ENCODE measurements at places on chromosomes 13 and 19. TPM values are rescaled to one million over a fixed set of nuclear protein-coding genes. Genes with fewer than 3 reads are reported as not detected.

- H3K4me3 ChIP-seq = no peak overlapping the region
- H3K36me3 ChIP-seq = no peaks in the 10 kb centered on the region
- no peak overlapping the region for H3K27ac ChIP-seq
- no peaks in the 10 kb centered on the region for H3K27me3 ChIP-seq
Measured at GRCh38 chr19:30886222-30886621, 463.0 kb downstream of the TSHZ3 start.

DNA sequence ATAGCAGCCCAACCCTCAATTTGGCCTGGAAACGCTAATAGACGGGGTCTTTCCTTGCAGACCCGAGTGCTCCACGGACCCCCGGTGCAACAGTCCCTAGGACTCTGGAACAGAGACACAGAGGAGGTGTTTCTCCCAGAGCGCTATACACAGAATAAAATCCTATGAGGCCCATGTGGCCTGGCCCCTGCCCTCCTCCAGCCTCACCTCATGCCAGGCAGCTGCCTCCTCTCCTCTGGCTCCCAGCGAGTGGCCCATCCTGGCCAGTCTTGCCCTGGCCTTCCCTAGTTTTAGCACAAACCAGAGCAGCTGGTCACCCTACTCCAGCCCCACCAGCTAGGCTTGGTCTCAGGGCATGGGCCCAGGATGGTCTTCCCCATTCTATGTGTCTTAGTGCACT lies 20.3 kb downstream of the POP4 start:
- H3K27me3 ChIP-seq = no peaks in the 10 kb centered on the region
- DNase-seq = no peak
- no peak overlapping the region for H3K4me3 ChIP-seq

GRCh38 chr13:29496241-29496712 lies 99.2 kb downstream of the SLC7A1 start:
- no peak overlapping the region for H3K27ac ChIP-seq
- no peak for DNase-seq
- H3K4me3 ChIP-seq = no peak overlapping the region

DNA sequence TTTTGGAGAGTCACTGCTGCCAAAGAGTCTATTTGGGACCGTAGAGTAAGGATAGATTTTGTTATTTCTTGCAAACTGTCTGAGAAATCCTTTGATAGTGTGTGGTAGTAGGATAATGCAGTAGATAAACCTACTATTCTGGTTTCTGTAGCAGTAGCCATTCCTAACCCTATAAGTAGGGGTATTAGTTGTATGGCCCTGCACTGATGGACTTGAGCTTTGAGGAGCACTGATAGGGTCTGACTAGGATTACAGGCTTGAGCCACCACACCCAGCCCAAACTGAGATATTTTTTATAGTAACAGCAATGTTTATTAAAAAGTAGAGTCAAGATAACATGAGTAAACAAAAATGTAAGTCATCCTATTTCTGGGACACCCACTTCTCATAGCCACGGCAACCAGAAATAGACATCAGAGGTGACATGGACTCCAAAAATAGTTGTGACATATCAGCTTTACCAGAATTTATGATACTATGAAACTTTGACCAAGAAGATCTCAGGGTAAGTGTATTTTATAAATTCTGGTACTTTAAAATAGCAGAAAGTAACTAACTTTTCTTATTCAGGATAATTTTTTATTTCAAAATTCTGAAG lies 479.1 kb downstream of the SUCLA2 start:
- DNase-seq = no peak
- no peaks in the 10 kb centered on the region for H3K27me3 ChIP-seq
- H3K4me1 ChIP-seq = no peaks in the 10 kb centered on the region
- no peak overlapping the region for H3K27ac ChIP-seq

DNA sequence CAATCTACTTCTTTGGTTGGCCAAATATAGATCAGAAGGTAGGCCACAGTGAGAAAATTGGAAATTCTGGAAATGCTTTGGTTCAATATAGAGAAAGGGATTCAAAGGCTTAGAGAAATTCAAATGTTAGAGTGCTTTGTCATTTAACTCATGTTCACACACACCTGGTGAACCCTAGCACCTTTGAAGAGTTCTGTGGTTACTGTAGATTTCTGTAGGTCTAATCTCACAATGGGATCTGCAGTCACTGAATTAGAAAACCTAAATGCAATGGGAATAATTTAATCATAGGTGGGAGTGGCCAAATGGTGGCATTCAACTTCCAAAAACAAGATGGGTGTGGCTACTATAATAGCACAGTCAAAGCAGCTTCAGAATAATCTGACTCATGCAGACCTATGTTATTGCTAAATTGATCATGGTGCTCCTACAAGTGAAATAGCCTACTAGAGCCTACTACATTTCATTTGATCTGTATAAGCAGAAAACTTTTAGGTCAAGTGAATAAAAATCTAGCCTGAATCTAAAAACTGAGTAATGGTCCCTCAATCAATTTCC lies 1152.9 kb downstream of the PCDH9 start:
- H3K27me3 ChIP-seq = no peaks in the 10 kb centered on the region
- H3K27ac ChIP-seq = no peak overlapping the region
- H3K4me3 ChIP-seq = no peak overlapping the region
- H3K4me1 ChIP-seq = no peaks in the 10 kb centered on the region

DNA sequence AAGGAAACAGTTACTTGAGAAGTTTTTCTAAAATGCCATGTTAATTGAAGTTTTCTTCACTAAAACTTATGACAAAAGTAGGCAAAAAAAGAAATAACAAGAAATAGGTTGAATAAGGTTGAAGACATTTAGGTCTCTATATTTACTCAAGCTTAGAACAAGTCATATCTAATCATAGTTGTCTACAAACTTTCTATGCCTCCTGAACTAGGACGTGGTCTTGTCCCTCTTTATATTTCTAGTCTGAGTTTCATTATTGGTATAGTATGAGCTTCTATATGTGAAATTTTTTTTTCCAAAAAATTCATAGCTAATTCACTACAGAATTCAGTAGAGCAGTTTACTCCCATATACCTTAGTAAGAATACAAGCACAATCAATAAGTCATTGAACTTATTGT lies 836.4 kb downstream of the SLITRK6 start:
- no peaks in the 10 kb centered on the region for H3K36me3 ChIP-seq
- no peak for DNase-seq
- H3K27ac ChIP-seq = no peak overlapping the region
- no peaks in the 10 kb centered on the region for H3K27me3 ChIP-seq
- no peak overlapping the region for H3K4me3 ChIP-seq
- no peaks in the 10 kb centered on the region for H3K4me1 ChIP-seq

DNA sequence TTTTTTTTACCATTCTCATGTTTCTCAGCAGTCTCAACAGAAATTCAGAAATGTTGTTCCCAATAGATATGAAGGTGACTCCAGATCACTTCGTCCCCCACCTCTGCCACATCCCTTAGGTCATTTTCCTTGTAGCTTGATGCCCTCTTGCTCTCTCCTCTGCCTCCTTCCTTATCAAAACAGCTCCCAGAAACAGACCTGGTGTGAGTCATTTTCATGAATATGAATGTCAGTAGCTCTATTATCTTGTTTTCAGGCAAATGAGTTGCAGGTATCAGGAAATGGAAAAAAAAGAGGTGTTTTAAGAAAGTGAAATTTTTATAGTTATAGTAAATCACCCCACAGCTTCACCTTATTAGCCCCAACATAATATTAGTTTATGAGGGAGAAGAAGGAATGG lies 539.3 kb downstream of the SUCLA2 start:
- no peak overlapping the region for H3K4me3 ChIP-seq
- no peaks in the 10 kb centered on the region for H3K27me3 ChIP-seq
- DNase-seq = no peak
- no peaks in the 10 kb centered on the region for H3K36me3 ChIP-seq

DNA sequence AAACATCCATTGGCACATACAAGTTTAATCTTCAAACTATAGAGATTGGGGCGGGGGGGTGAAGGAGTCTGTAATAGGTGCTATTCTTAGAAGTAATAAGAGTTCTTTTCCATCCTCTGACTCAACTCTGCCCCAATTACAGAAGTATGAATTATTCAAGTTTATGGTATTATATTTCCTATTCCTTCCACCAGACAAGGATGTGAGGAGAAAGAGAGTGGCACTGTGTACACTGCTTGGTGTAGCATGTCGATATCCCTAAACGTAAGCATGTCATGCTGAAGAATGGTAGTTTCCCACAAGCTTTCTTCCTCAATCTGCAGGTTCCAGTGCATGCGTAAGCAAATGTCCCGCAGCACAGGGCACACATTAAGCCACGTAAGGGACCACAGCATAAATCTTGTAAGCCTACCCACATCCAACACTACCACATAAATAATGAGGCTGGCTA lies 14.1 kb downstream of the BRD4 start:
- DNase-seq = no peak
- no peaks in the 10 kb centered on the region for H3K36me3 ChIP-seq
- H3K27me3 ChIP-seq = no peaks in the 10 kb centered on the region
- no peak overlapping the region for H3K4me3 ChIP-seq

- no peaks in the 10 kb centered on the region for H3K36me3 ChIP-seq
- H3K27me3 ChIP-seq = no peaks in the 10 kb centered on the region
Measured at GRCh38 chr19:47881757-47882156, 4.4 kb downstream of the SULT2A1 start.

DNA sequence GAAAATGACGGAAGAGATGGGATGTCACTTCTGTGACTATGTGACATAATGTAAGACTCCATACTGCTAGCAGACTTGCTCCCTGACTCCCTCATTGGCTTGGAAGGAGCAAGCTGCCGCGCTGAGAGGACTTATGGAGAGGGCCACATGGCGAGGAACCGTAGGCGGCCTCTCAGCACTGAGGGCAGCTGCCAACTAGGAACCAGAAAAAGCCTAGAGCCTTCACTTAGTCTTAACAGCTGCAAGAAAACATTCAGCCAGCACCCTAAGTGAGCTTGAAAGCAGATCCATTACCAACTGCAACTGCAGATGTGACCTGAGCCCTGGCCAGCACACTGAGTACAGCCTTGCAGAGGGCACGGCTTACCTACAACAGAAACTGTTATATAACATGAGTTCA lies 33.9 kb downstream of the USP12 start:
- no peaks in the 10 kb centered on the region for H3K36me3 ChIP-seq
- DNase-seq = no peak
- no peaks in the 10 kb centered on the region for H3K4me1 ChIP-seq
- no peak overlapping the region for H3K27ac ChIP-seq

DNA sequence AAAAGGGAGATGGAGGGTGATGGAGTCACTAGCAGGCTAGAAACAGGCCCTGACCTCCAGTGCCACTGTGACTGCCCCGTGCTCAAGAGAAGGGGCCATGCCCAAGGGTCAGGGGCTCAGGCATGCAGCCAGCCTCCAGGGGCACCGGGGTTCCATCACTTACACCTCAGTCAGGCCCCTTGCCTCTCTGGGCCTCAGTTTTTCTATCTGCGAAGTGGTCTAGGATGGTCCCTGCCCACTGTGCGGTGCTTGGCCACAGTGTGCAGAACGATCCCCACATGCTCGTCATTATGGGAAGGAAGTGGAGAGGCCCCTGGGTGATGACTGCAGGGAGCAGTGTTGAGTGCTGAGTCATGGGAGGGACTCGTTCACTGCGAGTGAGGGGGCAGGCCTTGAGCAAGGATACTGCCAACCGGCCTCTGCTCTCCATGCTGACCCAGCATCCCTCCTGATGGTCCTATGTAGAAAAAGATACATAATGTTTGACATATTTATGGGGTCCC lies 23.1 kb downstream of the TMED1 start:
- no peaks in the 10 kb centered on the region for H3K27me3 ChIP-seq
- peak overlapping the region; percentile 67 for H3K27ac ChIP-seq
- no peaks in the 10 kb centered on the region for H3K36me3 ChIP-seq

GRCh38 chr19:54179262-54179852 lies 6.4 kb upstream of the TMC4 start:
- H3K27ac ChIP-seq = no peak overlapping the region
- no peak for DNase-seq
- no peaks in the 10 kb centered on the region for H3K36me3 ChIP-seq
- no peak overlapping the region for H3K4me3 ChIP-seq
- H3K27me3 ChIP-seq = no peaks in the 10 kb centered on the region

GRCh38 chr19:858868-859843 lies at the start of gene CFD:
TSS of gene CFD (plus strand) at chr19:859664. CDS start at chr19:859690, 26 bp downstream.
- no peak for DNase-seq
- peak within 1 kb of the TSS; percentile 77 for H3K4me3 ChIP-seq
- peaks cover 3% of the 10 kb centered on the region for H3K27me3 ChIP-seq
- peak within 1 kb of the TSS; percentile 75 for H3K27ac ChIP-seq
- H3K36me3 ChIP-seq = no peaks in the 10 kb centered on the region
- H3K4me1 ChIP-seq = peaks cover 10% of the 10 kb centered on the region

DNA sequence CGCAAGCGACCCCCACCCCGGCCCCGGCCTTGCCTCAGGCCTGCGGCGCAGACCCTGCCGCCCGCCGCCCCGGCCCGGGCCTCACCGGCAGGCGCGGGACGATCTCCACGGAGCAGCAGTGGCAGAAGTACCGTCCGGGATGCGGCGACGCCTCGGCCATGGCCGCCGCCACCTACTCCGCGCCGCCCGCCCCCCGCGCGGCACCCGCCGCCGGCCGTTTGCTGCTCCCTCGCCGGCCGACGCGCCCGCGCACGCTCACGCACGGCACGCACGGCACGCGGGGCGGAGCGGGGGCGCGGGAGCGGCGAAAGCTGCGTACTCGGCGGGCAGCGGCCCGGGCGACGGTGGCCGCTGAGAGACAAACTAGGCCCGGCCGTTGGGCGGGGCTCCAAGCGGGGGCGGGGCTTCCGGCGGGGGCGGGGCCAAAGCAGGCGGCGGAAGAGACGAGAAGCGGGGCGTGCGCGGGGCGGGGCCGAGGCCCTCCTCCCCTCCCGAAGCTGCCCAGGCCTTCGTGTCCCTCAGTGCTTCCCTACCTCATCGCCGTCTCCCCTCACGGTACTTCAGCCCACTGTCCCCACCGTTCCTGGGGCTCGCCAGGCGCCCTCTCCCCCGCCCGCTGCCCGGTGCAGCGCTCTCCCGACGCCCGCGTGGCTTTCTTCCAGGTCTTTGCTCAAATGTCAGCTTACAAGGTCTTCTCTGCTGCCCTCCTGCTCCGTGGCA lies at the start of gene RNF126:
TSS of gene RNF126 (minus strand) at position 253 of the 720 bp plus-strand sequence. CDS start at position 160, 93 bp downstream.
- H3K4me3 ChIP-seq = peak within 1 kb of the TSS; percentile 81
- H3K27ac ChIP-seq = peak within 1 kb of the TSS; percentile 97
- H3K36me3 ChIP-seq = no peaks in the 10 kb centered on the region
- peaks cover 18% of the 10 kb centered on the region for H3K4me1 ChIP-seq
- no peaks in the 10 kb centered on the region for H3K27me3 ChIP-seq

GRCh38 chr13:97191142-97191541 lies 31.0 kb upstream of the MBNL2 start:
- no peaks in the 10 kb centered on the region for H3K27me3 ChIP-seq
- DNase-seq = no peak
- no peaks in the 10 kb centered on the region for H3K36me3 ChIP-seq
- no peaks in the 10 kb centered on the region for H3K4me1 ChIP-seq
- H3K27ac ChIP-seq = no peak overlapping the region
- H3K4me3 ChIP-seq = no peak overlapping the region

The POGLUT2 gene
- total RNA-seq = 3.2 TPM

The ZNF615 gene
- 35.9 TPM for total RNA-seq

The NBEA gene
- 7.5 TPM for total RNA-seq

The KLK11 gene
- 21.1 TPM for total RNA-seq

The IZUMO2 gene
- total RNA-seq = not detected

The FREM2 gene
- 0.33 TPM for total RNA-seq

The LRRC63 gene
- 0.33 TPM for total RNA-seq

The RPL18A gene
- total RNA-seq = 1,587 TPM

The CBY2 gene
- not detected for total RNA-seq

The ANKRD24 gene
- 0.80 TPM for total RNA-seq

Data from breast epithelium (tissue), 4 donors.